ENCODE measurements at places on chromosomes 13 and 19.
A peak's percentile ranks its signal among the peaks of the same experiment; 100 is the strongest.

GRCh38 chr19:18558202-18558555 lies 509 bp downstream of the KXD1 start:
- H3K4me1 ChIP-seq: peaks cover 29% of the 10 kb centered on the region
- no peak for DNase-seq
- peak overlapping the region; percentile 91 for H3K4me3 ChIP-seq
- no peaks in the 10 kb centered on the region for H3K27me3 ChIP-seq
- peak overlapping the region; percentile 95 for H3K27ac ChIP-seq

DNA sequence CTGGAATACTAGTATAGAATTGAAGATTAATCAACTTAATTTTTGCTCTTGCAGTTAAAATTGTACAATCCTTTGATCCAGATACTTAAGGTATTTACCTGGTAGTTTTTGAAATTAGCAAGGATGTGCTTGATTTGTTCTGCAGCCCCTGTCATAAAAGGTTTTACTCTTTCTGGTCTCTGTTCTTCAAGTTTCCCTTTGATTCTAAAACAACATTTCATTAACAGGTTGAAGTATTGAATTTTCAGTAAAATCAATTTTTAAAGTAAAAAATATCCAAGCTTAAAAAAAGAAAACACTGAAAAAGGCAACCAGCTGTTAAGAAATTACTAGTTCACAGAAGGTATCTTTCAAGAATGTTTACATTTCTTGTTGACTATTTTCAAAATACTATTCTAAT lies 1.6 kb downstream of the TPT1 start:
- peak overlapping the region; percentile 94 for H3K27ac ChIP-seq
- peak overlapping the region; percentile 89 for H3K4me3 ChIP-seq
- H3K27me3 ChIP-seq: no peaks in the 10 kb centered on the region
- peaks cover 27% of the 10 kb centered on the region for H3K36me3 ChIP-seq
- DNase-seq: no peak
- H3K4me1 ChIP-seq: peaks cover 68% of the 10 kb centered on the region

GRCh38 chr13:22049384-22049783 lies 378.5 kb downstream of the FGF9 start:
- no peak overlapping the region for H3K4me3 ChIP-seq
- H3K27ac ChIP-seq: no peak overlapping the region
- no peaks in the 10 kb centered on the region for H3K36me3 ChIP-seq
- H3K27me3 ChIP-seq: no peaks in the 10 kb centered on the region

DNA sequence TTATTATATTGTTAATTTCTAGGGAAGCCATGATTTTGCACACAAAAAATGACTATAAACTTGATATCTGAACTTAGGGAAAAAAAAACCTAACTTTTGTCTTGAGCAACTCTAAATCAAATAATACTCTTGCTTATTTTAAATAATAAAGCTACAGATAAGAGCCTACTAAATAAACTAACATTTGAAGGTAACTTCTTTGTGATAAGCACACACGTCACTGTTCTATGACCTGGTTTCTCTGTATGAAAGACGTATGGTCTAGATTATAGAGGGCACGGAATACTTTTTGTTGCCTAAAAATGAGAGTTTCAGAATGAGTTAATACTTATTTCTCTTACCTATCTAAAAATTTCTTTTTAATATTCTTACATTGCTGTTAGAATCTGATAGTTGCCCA lies 603.2 kb downstream of the DCT start:
- peaks cover 6% of the 10 kb centered on the region for H3K36me3 ChIP-seq
- no peak for DNase-seq
- no peak overlapping the region for H3K27ac ChIP-seq
- H3K4me1 ChIP-seq: no peaks in the 10 kb centered on the region

DNA sequence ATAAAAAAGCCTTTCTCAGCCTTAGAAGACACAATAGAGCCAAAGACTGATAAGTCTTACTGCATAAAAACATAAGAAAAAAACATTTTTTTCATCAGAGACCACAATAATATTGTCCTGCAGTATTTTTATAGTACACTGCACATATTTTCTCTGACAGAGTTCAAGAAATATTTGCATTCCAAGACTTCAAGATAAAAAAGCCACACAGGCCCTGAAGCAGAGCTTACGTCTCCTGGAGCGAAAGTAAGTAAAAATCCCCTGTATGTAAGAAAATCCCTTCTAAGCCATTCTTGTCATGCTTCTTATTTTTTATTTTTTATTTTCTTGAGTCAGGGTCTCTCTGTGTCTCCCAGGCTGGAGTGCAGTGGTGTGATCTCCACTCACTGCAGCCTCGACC lies 755.9 kb downstream of the LIG4 start:
- H3K27me3 ChIP-seq: no peaks in the 10 kb centered on the region
- no peaks in the 10 kb centered on the region for H3K36me3 ChIP-seq
- H3K4me3 ChIP-seq: no peak overlapping the region
- no peak overlapping the region for H3K27ac ChIP-seq
- H3K4me1 ChIP-seq: no peaks in the 10 kb centered on the region

- no peaks in the 10 kb centered on the region for H3K27me3 ChIP-seq
- peaks cover 51% of the 10 kb centered on the region for H3K4me1 ChIP-seq
- peaks cover 6% of the 10 kb centered on the region for H3K36me3 ChIP-seq
- H3K4me3 ChIP-seq: no peak overlapping the region
- no peak overlapping the region for H3K27ac ChIP-seq
Measured at GRCh38 chr19:11995174-11995573, 30.3 kb downstream of the ZNF763 start.

DNA sequence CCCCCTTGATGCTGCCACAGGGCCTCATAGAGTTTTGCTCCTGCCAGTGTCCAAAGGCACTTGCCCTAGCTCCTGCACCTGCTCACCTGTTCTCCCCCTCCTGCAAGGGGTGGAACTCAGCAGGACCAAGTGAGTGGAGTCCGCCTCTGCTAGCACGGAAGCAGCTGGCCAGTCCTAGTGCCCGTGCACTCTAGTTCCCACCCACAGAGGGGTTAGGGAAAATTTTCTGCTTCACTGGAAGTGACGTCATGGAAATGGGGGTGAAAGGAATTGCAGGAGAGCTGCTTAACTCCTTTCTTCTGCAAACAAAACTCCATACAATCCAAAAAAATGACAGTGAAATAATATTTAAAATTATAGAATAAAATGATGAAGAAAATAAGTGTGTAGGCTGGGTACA lies 609.7 kb upstream of the SLITRK1 start:
- H3K27me3 ChIP-seq: no peaks in the 10 kb centered on the region
- no peak for DNase-seq
- H3K27ac ChIP-seq: no peak overlapping the region
- no peak overlapping the region for H3K4me3 ChIP-seq

DNA sequence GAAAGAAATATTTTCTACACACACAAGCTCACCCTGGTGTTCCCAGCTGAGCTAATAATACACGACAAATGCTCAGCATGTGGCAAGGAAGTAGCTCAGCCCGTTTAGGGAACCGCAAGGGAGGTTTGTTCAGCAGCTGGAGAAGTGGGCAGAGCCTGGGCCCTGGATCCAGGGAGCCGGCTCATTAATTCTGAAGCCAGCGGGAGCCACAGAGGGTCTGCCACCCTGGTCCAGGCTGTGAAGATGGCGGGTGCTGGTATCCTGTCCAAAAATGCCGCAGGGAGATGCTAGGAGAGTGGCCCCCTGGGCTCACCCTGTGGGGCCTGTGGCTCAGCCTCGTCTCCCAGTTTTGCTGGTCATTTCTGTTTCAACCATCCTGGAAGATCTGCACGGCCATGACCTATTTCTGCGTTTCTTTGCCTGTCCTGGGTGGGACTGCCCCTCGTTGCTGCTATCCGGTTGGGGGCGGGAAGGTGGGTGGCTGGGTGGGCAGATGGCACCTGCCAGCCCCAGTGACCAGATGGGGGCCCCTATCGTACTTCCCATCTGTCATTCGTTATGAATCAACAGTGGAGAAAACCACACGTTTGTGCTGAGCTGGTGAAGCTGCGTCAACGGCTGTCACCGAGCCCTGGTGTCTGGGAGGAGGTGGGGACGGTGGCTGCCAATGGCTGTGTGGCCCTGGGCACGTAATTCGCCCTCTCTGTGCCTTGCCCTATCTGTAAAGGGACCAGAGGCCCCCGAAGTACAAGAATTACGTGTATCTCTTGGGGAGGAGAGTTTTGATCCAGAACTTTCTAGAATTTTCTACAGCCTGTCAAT lies 2.7 kb upstream of the GNA15 start:
- peak; percentile 89 for DNase-seq
- H3K27ac ChIP-seq: peak overlapping the region; percentile 60
- peak overlapping the region; percentile 84 for H3K4me3 ChIP-seq
- peaks cover 41% of the 10 kb centered on the region for H3K4me1 ChIP-seq
- H3K36me3 ChIP-seq: no peaks in the 10 kb centered on the region

- H3K27ac ChIP-seq: no peak overlapping the region
- H3K4me3 ChIP-seq: no peak overlapping the region
- H3K4me1 ChIP-seq: peaks cover 22% of the 10 kb centered on the region
- DNase-seq: no peak
- H3K36me3 ChIP-seq: no peaks in the 10 kb centered on the region
- H3K27me3 ChIP-seq: peaks cover 13% of the 10 kb centered on the region
Measured at GRCh38 chr13:30832377-30832776, 73.7 kb upstream of the MEDAG start.

DNA sequence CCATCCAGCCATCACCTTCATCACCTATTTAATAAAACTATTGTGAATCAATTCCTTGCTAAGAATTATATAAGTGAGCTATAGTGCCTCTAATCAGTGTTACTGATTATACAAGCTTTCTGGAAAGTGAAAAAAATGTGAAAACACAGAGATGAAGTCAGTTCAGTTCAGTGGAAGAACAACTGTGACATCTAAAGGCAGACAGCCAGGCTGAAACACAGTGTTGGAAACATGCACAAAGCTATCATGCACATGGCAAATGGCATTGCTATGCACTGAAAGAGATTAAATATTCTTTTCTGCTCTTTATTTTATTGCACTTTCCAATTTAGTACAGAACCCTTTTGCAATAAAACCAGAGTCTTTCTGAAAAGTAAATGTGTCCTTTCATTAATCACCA lies 294.0 kb downstream of the RBM26 start:
- H3K27ac ChIP-seq: no peak overlapping the region
- no peak for DNase-seq
- no peaks in the 10 kb centered on the region for H3K36me3 ChIP-seq
- H3K4me3 ChIP-seq: no peak overlapping the region
- no peaks in the 10 kb centered on the region for H3K4me1 ChIP-seq

GRCh38 chr13:75495938-75496337 lies 14.0 kb upstream of the TBC1D4 start:
- H3K4me3 ChIP-seq: no peak overlapping the region
- H3K36me3 ChIP-seq: no peaks in the 10 kb centered on the region
- H3K4me1 ChIP-seq: peaks cover 8% of the 10 kb centered on the region
- H3K27me3 ChIP-seq: peaks cover 23% of the 10 kb centered on the region
- no peak overlapping the region for H3K27ac ChIP-seq

GRCh38 chr13:21065686-21066085 lies 4.3 kb upstream of the LATS2 start:
- no peak overlapping the region for H3K27ac ChIP-seq
- no peak for DNase-seq
- peaks cover 6% of the 10 kb centered on the region for H3K4me1 ChIP-seq

GRCh38 chr19:49190781-49191180 lies 33.2 kb downstream of the TRPM4 start:
- no peaks in the 10 kb centered on the region for H3K36me3 ChIP-seq
- peaks cover 7% of the 10 kb centered on the region for H3K27me3 ChIP-seq
- H3K4me3 ChIP-seq: no peak overlapping the region
- peaks cover 8% of the 10 kb centered on the region for H3K4me1 ChIP-seq
- DNase-seq: no peak
- H3K27ac ChIP-seq: no peak overlapping the region

DNA sequence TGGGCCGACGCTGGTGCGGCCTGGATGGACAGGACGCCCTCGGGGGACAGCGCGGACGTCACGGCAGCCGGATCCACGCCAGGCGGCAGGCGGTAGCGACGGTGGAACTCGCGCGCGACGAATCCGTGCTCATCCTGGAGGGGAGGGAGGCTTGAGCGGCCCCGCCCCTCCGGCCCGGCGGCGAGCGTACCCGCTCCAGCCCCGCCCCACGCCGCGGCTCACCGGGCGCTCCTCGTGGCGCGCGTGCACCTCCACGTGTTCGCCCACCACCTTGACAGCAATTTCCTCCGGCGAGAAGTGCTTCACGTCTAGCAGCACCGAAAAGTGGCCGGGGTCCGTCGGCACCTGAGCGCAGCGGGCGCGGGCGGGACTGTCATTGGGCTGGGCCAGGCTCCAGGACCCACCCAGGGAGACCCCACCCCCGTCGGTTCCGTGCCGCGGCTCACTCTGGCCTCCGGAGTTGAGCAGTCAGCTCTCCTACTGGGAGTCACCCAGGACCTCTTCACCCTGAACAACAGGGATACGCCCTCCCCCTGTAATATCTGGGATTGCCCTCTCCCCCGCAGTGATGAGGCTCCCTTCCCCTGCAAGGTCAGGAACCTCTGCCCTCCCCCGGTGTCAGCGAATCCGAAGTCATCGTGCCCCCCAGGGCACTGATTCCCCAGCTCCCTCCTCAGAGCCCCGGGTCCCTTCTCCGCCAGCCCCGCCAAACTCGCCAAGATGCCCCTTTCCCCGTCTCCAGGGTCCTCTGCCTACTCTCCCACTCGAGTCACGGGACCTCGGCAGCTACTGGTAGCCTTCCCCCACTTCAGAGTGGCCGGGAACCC lies 1.1 kb downstream of the HSPB6 start:
- peaks cover 9% of the 10 kb centered on the region for H3K36me3 ChIP-seq
- peak overlapping the region; percentile 54 for H3K4me3 ChIP-seq

DNA sequence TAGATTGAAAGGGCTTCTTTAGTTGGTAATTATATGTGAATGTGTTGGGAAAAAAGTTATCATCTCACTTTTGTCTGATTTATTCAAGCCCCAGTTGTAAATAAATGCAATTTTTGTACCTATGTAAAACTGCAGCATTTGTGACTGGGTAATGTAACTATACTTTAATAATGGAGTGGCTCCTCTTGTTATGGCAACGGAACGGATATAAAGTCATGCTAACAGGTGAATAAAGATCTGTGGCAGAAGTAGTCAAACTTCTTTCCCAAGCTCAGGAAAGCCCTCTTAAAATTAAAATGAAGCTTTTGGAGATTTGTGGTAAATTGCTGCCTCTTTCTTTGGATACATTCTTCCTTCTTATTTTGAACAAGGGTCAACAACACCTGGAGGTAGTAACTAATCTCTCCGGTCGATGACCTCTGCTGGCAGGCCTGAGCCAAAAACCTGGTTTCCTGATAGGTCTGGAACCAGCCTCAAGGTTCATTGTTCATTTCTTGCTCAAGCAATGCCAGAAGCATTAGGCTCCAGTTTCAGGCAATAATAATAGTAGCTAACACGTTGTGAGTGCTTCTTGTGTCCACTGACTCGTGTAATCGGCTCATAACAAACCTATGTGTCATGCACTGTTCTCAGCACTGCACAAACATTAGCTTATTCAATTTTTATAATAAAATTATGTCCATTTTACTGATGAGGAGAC lies 313.4 kb upstream of the DACH1 start:
- H3K27ac ChIP-seq: no peak overlapping the region
- H3K27me3 ChIP-seq: no peaks in the 10 kb centered on the region
- H3K4me1 ChIP-seq: no peaks in the 10 kb centered on the region
- no peak for DNase-seq
- H3K36me3 ChIP-seq: no peaks in the 10 kb centered on the region

- no peak overlapping the region for H3K27ac ChIP-seq
- H3K36me3 ChIP-seq: no peaks in the 10 kb centered on the region
- peaks cover 25% of the 10 kb centered on the region for H3K4me1 ChIP-seq
- peak overlapping the region; percentile 91 for H3K4me3 ChIP-seq
Measured at GRCh38 chr19:49056101-49056901, 1.2 kb downstream of the CGB7 start.

GRCh38 chr13:30690282-30691188 lies 44.8 kb upstream of the ALOX5AP start:
- H3K36me3 ChIP-seq: no peaks in the 10 kb centered on the region
- H3K4me1 ChIP-seq: peaks cover 6% of the 10 kb centered on the region
- H3K4me3 ChIP-seq: peak overlapping the region; percentile 76

Measured in activated T-cell treated with anti-CD3 and anti-CD28 coated beads, Interleukin-2, amount 50 U/mL, for 72 hours (primary cell).